ENCODE measurements at places on chromosomes 13 and 19.

DNA sequence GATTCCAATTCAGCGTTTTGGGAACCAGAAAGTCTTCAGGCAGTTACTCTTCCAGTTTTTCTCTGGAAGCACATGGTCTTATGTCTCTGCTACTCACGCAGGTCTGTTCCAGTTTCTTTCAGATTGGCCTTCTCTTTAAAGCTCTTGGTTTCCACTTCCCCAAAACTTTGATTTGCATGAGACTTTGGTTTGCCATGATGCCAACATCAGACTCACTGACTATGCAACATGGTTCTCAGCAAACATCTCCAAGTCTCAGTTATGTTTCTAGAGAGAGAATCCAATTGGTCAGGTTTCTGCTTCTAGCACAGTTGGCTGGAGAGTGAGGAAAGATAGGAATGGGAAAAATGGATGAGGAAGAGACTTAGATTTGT lies 3.1 kb downstream of the AKAP11 start:
- DNase-seq = no peak

GRCh38 chr19:18021121-18021755 lies 13.3 kb downstream of the ARRDC2 start:
- no peak for DNase-seq

GRCh38 chr19:2475018-2475701 lies 767 bp upstream of the GADD45B start:
- no peak for DNase-seq

- DNase-seq = no peak
Measured at GRCh38 chr13:98517576-98518310, 59.2 kb downstream of the STK24 start.

DNA sequence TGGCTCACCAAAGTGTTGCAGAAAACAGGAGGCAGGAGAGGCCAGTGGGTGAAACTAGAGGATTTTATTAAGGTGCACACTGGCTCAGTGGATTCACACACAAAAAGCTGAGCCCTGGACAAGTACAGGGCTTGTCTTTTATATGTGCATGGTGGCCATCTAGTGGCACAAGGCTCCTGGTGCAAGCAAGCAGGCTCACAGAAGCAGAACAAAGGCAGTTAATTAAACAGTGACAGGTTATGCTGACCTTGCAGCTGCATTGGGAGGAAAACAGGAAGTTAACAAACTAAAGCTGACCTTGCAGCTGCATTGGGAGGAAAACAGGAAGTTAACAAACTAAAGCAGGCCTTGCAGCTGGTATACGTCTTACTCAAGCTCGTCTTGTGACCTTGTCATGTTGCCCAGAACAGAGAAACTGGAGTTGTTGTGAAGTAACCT lies 65.3 kb upstream of the ZNF681 start:
- no peak for DNase-seq

DNA sequence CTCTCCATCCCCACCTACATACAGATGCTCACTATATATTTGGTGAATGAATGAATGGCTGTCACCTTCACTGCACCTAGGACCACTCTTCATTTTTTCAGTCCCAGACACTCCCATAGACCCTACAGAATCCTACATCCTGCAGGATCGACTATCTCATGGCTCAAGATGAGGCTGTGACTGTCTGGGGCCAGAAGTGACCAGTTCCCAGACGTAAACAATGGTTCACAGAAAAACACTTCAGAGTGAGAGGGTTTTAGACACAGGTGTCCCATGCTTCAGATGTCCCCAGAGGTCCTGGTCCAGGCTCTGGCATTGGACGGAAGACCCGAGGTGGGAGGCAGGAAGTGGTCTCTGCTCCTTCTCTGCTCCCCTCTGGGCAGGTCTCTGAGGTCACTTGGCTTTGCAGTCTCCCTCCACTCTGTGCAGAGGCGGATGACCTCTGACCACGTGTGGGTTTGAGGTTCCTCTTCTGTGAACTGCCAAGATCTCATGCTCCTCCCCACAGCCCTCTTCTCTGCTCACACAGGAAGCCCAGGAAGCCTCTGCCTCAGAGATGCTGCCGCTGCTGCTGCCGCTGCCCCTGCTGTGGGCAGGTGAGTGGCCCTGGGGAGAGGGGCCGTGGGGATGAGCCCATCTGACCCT lies 24.9 kb downstream of the SIGLEC7 start:
- DNase-seq = no peak

- DNase-seq = no peak
Measured at GRCh38 chr19:22735911-22736645, 47.9 kb downstream of the ZNF99 start.

DNA sequence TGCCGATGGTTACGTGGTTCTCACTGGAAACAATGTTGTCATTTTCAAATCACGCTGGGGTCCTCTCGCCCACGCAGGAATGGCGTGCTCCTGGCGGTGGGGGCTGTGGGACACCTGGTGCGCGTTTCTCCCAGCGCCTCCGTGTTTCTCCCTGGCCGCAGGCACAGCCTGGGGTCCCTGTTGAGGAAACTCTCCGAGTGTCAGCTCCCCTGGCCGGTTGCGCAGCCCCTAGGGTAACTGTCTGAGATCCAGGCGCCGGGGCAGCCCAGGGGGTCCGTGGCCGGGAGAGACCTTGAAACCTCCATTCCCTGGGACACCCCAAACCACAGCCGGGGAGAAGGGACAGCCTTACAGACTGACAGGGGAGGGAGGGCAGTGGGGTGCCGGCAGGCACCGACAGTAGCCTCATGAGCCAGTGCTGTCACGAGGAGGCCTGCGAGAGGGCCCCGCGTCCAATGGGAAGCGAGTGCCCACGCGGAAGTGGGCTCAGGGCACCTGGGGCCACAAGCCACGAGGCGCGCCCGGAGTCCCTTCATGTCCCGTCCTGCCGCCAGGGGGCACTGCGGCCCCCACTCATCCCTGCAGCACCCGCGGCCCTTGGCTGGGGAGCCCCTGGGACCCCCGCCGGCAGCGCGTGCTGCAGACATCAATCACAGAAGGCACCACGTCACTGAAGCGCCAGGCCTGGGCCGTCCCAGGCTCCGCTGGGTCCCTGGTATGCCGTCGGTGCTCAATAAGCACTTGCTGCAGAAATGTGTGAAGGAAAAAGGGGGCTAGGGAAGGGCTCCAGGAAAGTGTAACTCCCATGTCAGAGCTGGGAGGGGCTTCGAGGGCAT lies 9.5 kb downstream of the ADAMTSL5 start:
- DNase-seq = no peak

DNA sequence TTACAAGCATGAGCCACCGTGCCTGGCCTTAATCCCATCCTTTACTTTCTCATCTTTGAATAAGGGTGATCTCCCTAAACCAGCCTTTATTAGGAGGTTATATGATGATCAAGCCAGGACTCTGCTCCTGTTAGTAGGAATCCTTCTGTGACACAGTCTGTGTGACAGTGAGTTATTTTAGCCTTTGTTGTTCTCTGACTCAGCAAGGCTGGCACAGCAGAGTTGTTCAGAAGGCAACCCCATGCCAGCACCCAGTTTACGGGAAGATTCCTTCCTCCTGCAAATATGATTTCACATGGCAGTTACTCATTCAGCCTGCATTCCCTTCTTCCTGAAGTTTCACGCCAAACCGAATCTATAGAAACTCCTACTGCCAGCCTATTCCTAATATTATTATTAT lies 10.5 kb upstream of the MIER2 start:
- DNase-seq = no peak

DNA sequence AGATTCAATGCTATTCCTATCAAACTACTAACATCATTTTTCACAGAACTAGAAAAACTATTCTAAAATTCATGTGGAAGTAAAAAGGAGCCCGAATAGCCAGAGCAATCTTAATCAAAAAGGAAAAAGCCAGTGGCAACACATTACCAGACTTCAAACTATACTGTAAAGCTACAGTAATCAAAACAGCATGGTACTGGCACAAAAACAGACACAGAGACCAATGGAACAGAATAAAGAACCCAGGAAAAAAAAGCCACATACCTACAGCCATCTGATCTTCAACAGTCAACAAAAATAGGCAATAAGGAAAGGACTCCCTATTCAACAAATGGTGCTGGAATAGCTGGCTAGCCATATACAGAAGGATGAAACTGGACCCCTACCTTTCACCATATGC lies 10.4 kb upstream of the SOHLH2 start:
- DNase-seq = no peak

DNA sequence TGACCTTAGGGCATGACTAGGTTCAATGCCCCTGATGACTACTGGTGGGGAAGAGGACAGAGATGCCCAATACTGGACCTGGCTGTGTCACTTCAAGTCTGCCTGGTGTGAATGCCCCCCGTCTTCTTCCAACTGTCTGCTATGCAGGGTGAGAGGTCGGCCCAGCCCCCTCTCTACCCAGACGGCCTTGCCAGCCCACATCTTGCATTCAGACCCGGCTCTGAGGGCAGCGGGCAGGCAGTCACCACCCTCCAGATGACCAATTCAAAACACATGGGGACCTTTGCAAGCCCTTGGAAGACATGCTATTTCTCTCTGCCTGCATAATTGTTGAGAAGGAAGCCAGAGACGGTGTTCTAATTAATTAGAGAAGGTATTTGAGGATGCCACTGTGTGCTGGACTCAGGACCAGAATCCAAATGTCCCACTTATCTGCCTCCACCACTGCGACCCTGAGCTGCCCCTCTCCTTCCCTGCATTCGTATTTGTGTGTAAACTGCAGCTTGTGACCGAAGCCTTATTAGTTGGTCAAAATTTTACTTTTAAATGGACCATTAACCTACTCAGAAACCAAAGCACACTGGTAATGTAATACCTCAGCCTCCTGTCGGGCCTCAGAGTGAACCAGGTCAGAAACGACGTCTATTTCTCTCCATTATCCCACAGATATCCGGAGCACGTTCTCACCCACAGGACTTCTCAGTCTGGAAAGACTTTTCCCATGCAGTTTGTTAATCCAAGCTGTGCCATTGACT lies 407.0 kb downstream of the ZNF536 start:
- DNase-seq = no peak

- no peak for DNase-seq
Measured at GRCh38 chr19:42261763-42262162, 6.8 kb upstream of the ERF start.

- DNase-seq = no peak
Measured at GRCh38 chr19:51807111-51807701, 12.2 kb downstream of the FPR3 start.

DNA sequence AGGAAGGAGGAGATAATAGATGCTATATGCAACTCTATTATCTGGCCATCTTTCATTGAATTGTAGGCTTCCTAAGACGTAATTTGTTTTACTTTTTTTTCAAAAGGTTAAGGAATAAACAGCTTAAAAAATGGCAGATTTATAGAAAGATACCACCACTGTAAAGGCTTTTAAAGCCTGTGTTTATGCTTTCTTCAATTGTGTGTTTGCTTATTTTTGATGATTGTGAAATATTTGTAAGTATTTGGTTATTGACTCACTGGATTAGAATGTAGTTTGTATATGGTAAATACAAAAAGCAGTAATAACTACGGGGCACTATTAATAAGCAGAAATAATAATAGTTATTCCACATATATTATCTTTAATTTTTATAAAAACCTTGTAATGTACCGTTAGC lies 437.9 kb downstream of the KLF5 start:
- DNase-seq = no peak

DNA sequence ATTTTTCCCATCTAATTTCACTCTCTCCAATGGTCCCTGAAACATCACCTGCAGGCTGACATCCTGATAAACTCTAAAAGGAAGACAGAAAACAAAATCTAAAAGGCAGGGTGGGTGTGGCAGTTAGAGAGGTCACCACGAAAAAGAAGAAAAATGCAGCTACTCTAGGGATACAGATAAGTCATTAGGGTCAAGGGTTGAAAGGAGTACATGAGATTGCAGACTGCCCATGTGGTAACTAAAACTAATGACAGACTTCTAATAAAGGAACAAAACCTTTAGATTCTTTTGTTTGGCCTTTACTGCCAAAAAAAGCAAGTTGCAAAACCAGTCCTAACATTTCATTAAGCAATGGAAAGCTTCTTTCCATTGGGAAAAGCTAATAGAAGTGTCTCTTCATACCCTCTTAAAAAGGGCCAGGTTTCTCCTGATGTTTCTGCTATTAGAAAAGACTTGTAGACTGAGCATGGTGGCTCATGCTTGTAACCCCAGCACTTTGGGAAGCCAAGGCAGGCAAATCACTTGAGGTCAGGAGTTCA lies 31.0 kb downstream of the THSD1 start:
- no peak for DNase-seq

- DNase-seq = no peak
Measured at GRCh38 chr13:30204564-30204963, 102.8 kb downstream of the KATNAL1 start.

- DNase-seq = no peak
Measured at GRCh38 chr13:114047358-114047881, 73.5 kb upstream of the C13orf46 start.

- no peak for DNase-seq
Measured at GRCh38 chr19:48121909-48122371, 11.3 kb upstream of the PLA2G4C start.

GRCh38 chr13:25248071-25248470 lies 39.2 kb downstream of the MTMR6 start:
- no peak for DNase-seq

- DNase-seq = no peak
Measured at GRCh38 chr13:111467111-111467890, 146.9 kb downstream of the TEX29 start.
